Activated T-helper 1 cell treated with anti-CD3 and anti-CD28 coated beads, Interleukin-2, amount 50 U/mL, for 16 hours (primary cell): ENCODE measurements at places on chromosomes 5 and 9.

DNA sequence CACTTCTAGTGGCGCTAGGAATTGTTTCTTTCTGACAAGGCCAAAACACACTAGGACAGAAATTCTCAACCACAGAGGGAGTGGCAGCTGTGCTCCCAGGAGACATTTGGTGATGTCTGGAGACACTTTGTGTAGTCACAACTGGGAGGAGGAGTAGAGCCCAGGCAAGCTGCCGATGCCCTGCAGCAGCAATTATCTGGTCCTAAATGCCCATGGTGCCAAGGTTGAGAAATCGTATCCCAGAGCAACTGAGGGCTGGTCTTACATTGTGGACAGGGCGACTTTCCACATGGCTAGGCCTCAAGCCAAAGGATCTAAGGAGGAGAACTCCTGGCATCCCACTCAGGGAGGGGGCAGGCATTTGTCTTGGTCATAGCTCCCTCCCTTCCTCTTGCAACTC, 259.9 kb downstream of the GADD45G start:
- no peak for DNase-seq

DNA sequence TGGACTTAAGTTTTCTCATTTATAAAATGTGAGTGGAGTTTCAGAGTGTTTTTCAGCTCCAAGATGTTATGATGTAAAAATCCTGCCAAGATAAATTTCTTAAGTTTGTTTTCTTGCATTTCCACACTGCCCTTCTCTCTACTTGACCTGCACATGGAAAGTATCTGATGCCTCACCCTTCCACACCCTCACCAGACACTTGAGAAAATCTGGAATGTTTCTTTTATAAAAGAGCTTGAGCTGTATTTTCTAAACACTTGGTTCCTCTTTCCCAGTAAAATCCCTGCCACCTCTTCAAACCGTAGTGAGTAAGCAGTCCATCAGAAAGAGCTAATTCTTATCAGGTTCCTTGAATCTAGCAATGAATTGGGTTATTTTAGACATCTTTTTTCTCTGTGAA, 42.9 kb downstream of the FOXD1 start:
- no peak for DNase-seq

GRCh38 chr9:130532426-130533080, 46.8 kb upstream of the FUBP3 start:
- no peak for DNase-seq

GRCh38 chr9:112028242-112029221, 131.9 kb downstream of the UGCG start:
- DNase-seq, result no peak

GRCh38 chr9:18806232-18807080, 226.6 kb downstream of the SAXO1 start:
- DNase-seq, result no peak

- no peak for DNase-seq
Observed at GRCh38 chr9:13163287-13163686, 116.2 kb downstream of the MPDZ start.

DNA sequence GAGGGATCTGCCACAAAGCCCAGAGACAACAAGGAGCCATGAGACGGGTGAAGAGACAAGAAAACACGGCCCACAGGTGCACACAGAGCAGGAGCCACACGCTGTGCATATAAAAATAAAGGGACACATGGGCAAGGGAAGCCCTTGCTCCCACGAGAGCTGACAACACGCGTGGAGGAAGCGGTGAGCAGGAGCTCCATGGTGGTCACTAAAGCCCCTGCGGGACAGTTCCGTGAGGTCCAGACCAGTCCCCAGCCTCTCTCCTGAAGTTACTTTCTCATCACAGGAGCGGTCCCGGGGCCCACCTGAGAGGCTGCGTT, 90.7 kb downstream of the CAMSAP1 start:
- DNase-seq, result no peak

DNA sequence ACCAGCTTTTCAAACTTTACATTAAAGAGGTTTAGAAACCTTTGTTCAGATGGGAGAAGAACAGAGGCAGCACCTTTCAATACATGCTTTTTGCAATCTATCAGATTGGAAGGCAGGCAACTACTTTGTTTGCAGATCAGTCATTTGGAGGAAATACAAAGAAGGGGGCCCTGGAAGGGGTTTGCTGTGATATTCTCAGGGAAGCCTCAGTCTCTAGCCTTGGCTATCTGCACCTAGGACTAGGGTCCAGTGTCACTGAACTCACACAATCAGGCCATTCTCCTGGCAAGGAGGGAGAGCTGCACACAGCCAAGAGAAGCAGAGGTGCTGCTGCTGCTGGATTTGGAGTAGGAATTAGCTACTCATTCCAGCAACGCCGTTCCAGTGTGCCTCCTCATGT, 79.5 kb downstream of the CRB2 start:
- DNase-seq, result no peak

GRCh38 chr5:128965011-128965637, at the start of gene SLC27A6:
TSS of gene SLC27A6 (plus strand) at chr5:128965488. CDS start at chr5:128966138, 650 bp downstream.
- DNase-seq, result no peak

- no peak for DNase-seq
Observed at GRCh38 chr9:99079542-99079941, 25.4 kb upstream of the TGFBR1 start.
